LoVo (cell line): ENCODE measurements at places on chromosomes 1 and 21.

DNA sequence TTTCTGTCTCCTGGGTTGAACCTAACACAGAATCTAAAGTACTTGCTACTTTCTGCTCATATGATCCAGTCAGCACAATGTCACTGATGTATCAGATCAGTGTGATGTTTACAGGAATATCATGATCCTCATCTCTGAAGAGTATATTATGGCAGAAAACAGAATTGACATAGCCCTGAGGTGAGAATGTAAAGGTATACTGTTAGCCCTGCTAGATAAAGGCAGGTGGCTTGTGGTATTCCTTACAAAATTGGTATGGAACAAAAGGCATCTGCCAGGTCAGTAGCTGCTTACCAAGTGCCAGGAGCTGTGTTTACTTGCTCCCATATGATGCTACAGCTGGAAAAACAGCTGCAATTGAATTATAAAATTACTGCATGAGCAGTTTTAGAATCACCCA is 30.5 kb downstream of the AADACL4 start:
- no peak for DNase-seq

GRCh38 chr1:96981181-96981580 is 259.6 kb downstream of the PTBP2 start:
- no peak for DNase-seq

GRCh38 chr1:210757677-210758076 is 376.3 kb downstream of the KCNH1 start:
- no peak for DNase-seq

DNA sequence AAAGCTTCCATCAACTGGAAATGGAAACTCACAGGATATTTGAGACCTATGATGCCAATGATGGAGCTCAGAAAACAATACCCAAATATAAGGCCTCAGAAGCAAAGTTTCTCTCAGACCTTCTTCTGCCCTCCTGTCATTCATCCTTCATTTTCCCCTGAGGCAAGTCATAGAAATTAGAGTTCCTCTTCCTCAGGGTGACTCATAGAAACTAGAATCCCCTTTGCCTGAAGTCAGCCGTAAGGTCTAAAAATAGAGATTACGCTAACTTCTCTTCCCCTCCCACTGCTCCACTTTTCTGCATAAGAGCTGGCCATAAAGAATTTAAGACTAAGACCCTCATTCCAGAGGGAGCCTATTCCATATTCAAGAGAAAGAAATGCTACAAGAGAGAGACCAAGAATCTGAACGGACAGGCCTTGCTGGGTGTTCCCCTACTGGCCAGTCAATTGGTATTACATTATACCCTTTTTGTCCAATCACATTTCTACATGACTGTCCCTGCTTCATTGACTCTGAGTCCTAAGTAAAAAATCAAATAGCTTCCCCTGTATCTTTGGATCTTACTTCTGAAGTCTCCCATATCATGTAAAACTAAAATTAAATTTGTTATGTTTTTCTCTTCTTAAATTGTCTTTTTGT is 994.9 kb downstream of the ADGRL2 start:
- DNase-seq = no peak

DNA sequence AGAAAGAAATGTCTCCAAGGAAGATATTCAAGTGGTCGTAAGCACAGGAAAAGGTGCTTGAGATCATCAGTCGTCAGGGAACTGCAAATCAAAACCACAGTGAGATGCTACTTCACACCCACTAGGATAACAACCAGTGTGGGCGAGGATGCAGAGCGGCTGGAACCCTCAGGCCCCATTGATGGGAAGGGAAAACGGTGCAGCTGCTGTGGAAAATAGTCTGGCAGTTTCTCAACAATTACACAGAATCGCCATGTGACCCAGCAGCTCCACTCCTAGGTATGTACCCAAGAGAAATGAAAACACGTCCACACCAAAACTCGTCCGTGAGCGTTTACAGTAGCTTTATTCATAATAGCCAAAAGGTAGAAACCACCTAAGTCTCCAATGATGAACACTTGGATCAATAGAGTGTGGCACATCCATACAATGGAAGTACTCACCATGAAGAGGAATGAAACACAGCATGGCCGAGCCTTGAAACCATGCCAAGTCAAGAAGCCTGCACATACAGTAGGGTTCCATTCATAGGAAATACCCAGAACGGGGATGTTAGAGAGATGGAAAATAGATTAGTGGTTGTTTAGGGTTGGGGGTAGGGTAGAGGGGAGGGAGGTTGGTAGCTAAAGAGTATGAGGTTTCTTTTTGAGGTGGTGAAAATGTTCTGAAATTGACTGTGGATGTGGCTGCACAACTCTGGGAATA is 6.1 kb downstream of the DFFB start:
- no peak for DNase-seq

DNA sequence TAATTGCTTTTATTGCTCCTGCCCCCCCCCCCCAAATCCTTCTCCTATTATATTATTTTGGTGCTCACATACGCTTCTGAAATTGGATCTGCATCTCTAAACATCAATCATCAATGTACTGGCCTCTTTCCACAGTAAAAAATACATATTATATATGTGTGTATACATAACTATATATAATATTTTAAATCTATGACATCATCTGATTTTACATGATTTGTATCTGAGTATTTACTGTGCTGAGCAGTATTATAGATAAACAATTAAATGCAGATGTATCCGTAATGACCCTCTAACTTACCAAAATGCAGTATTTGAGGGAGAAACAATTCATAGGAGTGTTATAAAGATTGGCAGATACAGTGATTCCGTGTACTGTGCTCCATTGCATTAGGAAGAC is 832 bp downstream of the PLPPR4 start:
- no peak for DNase-seq

DNA sequence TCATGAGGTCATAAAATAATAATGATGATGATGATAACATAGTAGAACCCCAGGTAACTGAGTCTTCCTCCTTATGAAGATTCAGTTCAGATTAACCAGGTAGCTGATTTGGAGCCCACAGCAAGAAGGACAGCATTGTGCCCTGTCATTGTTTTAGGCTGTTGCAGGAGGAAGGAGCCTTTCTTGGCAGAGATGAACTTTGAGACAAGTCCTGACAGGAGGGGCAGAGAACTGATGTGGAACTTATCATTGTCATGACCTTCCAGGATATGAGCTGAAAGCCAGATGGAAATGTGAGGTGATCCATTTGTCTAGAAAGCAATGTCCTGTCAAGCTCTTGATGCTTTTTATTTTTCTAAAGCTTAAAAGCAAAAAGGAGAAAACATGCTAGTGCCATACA is 132.6 kb upstream of the COA6 start:
- no peak for DNase-seq

- no peak for DNase-seq
Measured at GRCh38 chr1:200660719-200661118, 9.0 kb downstream of the DDX59 start.

GRCh38 chr21:32370998-32371766 is 21.6 kb downstream of the URB1 start:
- DNase-seq = no peak

GRCh38 chr1:84505493-84506001 is 639 bp upstream of the SPATA1 start:
- DNase-seq = peak; percentile 47

DNA sequence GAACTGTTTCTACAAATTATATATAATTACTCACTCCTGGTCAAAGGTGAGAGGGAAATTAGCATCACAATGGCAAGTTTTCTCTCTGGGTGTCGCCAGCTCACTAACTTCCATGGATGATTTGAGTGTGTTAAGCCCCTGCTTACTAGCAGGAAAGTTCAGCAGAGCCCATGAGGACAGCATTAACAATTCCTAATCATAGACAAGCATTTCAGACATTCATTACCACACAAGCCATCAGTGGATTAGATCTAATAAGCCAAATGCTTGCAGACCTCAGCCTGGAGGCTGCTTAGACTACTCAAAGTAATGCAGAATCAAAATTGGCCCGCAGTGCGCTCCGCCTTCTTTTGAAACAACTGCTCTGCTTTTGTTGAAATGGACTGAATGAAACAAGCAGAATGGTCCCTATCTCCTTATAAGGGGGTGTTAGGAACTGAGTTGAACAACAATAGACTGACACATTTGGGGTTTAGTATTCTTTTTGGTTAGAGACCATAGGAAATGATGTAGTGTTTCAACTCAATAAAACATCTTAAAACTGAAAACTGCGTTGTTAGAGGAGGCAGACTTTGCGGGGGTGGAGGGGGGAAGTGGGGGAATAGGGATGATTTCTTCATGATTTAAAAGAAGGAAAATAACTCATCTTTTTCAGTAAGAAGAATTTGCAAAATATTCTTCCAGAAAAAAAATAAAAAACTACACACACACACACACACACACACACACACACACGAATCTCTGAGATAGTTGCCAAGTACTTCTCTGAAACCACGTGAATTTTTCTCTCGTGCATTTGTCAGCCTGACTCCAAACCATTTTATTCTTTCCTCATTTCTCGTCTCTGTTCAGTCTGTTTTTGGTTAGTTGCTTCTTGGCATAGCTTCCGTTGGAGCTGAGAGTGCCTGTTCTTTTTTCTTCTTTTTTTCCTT is 54.6 kb downstream of the GORAB start:
- DNase-seq = no peak

GRCh38 chr21:17536381-17536780 is 23.5 kb downstream of the CXADR start:
- DNase-seq = no peak

- DNase-seq = no peak
Measured at GRCh38 chr1:43879996-43880395, 53.6 kb upstream of the ARTN start.

- peak; percentile 42 for DNase-seq
Measured at GRCh38 chr1:246565751-246566127, 322 bp downstream of the TFB2M start.

DNA sequence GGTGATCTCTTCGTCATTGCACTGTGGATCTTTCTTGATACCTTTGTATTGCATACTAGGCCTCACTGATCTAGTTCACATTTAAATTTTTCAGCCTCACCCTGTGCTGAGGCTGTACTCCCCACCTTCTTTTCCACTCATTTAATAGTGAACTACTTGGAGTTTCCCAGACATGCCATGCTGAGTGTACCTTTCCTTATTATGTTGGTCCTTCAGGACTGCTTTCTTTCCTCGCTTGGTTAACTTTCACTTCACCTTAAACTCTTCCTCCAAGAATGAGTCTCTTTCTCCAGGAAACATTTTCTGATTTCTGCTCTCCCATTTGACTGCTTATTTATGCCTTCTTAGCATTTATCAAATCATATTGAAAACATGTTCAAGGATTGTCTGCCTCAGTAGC is 20.8 kb downstream of the RNF2 start:
- no peak for DNase-seq
